ENCODE measurements at places on chromosomes 1 and 21.

GRCh38 chr1:38153066-38153777 lies 106.6 kb upstream of the POU3F1 start:
- DNase-seq, result no peak

- DNase-seq, result no peak
Observed at GRCh38 chr1:230125640-230126528, 58.8 kb downstream of the GALNT2 start.

DNA sequence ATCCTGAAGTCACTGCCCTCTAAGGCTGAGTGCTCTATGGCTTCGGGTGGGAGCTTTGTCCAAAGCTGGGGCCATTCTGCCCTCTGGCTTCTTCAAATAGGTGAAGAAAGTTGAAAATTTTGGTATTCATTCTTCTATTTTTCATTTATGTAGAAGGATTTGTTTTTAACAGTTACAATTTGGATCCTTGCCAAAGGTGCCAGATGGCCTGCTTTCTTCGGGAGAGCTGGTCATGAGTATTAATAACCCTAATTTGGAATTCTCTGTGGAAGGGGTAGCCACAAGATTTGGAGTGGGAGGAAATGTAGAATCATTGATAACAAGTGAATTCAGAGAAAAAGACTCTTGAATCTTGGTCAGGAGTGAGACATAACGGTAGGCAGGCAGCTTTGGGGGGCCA lies 370.4 kb upstream of the ST6GALNAC5 start:
- no peak for DNase-seq

DNA sequence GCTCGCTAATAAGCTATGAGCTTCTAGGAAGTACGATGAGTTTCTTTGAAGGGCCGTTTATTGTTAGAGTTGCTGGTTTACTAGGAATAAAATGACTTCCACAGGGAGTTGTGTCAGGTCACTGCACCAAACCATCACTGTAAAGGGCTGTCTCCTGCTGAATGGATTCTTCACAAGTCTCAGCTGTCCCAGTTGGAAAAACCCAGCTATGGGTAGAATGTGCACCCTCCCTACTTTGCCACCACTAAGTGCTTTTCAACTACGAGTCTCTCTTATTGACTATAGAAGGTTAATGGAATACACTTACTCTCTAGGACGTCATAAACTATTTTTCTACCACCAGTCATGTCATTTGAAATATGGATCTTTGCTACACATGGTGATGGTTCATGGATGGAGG lies 94.8 kb upstream of the BMP8A start:
- DNase-seq, result no peak

- no peak for DNase-seq
Observed at GRCh38 chr1:15016001-15016400, 137.5 kb upstream of the TMEM51 start.

DNA sequence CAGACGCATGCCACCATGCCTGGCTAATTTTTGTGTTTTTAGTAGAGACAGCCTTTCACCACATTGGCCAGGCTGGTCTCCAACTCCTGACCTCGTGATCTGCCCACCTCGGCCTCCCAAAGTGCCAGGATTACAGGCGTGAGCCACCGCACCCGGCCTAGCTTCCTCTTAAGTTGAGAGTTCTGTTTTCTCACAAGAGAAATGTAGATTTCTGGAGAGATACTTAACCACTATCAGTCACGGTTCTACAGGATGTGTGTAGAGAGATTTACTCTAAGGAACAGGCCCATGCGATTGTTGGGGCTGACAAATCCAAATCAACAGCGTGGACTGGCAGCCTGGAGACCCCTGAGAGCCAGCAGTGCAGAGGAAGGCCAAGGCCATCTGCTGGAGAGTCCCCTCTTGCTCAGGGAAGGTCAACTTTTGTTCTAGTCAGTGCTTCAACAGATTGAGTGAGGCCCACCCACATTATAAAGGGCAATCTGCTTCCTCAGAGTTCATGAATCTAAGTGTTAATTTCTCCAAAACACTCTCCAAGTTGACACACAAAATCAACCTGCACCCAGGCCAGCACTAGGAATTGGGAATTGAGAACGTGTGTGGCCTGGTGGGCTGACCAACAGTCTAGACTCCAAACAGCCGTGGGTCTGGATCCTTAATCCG lies 38.7 kb downstream of the CHAF1B start:
- no peak for DNase-seq

DNA sequence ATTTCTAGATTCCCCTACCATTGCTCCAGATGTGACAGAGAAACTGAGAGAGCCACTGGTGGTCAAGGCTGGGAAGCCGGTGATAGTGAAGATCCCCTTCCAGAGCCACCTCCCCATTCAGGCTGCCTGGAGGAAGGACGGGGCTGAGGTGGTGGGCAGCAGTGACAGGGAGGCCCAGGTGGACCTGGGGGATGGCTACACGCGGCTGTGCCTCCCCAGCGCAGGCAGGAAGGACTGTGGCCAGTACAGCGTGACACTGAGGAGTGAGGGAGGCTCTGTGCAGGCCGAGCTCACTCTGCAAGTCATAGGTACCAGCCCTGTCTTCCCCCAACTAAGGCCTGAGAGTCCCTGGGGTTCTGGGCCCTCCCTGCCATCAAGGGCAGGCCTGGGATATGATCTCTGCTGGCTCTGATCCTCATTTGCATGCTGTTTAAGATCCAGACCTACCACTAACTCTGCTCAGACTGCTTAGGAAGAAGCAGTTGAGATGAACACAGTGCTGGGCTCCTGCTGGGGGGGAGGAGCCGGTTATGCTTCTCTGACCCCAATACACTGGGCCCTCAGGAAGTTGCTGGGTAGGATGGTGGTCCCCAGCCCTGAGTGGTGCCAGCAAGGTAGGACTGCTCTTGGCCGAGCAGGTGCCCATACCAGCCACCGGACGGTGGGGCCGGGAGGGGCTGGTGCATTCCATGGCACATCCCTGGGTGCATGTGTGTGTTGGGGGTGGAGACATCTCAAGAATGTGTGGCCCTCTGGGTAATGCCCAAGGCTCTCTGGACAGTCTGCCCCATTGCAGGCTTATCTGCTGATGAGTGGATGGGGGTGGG lies 25.1 kb downstream of the IGFN1 start:
- DNase-seq, result peak; percentile 51

GRCh38 chr1:230222678-230223077 lies 155.6 kb downstream of the GALNT2 start:
- no peak for DNase-seq

Data from activated CD8-positive, alpha-beta memory T cell treated with anti-CD3 and anti-CD28 coated beads for 24 hours (primary cell).